ENCODE measurements at places on chromosomes 5 and 9.

GRCh38 chr9:124020520-124021384 is 9.2 kb downstream of the LHX2 start:
- no peak for DNase-seq

DNA sequence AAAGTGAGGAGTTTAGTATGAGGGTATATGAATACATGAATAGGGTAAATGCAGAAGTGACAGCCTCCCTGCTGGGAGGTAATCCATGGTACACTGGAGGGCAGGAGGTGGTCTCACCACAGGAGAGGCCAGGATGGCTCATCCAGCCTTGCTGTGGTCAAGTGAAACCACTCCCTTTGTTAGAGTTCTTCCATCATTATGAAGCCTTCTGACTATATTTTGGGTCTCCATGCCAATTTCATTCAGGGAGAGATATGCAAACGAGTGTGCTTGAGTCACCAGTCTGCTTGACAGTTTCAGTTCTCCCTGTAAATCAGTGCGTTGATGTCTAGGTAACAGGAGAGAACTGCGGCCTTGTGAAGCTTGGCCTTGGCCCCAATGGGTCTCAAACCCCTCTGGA is 16.4 kb downstream of the PPP3R2 start:
- DNase-seq: no peak

DNA sequence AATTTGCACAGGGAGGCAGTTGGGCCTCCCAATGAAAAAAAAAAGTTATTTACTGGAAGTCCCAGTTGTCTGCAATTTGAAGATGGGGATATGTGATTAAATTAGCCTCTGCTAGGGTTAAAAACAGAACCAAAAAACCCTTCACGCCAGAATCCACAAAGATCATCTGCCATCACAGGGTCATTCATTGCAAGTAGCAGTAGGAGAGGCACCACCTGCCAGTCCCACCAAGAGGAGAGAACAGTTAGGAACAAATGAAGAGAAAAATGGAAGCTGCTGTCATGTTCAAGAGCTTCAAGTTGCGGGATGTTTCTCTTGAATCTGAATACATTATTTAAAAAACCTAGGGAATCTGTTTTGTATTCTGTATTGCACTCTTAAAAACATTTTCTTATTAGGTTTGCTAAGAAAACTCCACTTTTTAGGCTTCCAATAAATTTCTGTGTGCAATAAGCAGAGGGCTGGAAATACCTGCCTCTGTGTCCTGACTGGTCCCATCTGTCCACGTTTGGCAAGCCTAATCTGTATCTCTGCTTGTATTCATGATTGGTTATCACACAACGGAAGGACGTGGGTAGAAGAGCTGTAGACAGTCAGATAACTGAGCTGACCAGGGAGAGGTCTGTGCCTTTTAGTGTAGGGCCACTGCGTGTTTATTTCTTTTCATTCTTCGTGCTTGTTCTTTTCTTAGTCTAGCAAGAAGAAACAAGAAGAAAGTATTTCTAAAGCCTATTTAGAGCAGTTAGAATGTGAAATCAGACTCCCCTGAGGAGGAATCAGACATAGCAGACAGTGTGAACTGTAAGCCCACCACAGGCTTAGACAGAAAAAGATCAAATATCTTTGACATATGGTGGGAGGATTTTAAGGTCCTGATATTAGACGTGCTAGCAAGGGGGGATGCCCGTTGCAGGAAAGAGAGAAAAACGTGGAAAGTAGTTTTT is 630.6 kb upstream of the SEMA6A start:
- no peak for DNase-seq

DNA sequence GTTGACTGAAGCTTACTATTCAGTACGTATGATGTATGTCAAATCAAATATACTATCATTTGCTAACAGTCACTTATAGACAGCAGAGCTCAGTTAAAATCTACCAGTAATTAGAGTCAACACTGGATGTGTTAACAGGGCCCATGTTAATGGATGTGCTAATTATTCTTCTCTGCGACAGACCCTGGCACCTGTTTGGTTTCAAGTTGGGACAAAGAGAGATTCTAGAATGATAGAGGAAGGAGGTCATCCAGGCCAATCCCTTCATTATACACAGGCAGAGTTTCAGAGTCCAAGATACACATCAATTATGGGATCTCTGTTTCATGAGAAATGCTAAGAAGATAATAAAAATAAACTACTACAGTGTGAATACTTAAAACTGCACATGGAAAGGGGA is 615.0 kb downstream of the ZNF608 start:
- no peak for DNase-seq

GRCh38 chr5:78974601-78975000 is 10.5 kb downstream of the ARSB start:
- DNase-seq: no peak

- DNase-seq: no peak
Measured at GRCh38 chr5:89055015-89055694, 172.2 kb upstream of the MEF2C start.
